ENCODE measurements at places on chromosomes 1 and 21.

DNA sequence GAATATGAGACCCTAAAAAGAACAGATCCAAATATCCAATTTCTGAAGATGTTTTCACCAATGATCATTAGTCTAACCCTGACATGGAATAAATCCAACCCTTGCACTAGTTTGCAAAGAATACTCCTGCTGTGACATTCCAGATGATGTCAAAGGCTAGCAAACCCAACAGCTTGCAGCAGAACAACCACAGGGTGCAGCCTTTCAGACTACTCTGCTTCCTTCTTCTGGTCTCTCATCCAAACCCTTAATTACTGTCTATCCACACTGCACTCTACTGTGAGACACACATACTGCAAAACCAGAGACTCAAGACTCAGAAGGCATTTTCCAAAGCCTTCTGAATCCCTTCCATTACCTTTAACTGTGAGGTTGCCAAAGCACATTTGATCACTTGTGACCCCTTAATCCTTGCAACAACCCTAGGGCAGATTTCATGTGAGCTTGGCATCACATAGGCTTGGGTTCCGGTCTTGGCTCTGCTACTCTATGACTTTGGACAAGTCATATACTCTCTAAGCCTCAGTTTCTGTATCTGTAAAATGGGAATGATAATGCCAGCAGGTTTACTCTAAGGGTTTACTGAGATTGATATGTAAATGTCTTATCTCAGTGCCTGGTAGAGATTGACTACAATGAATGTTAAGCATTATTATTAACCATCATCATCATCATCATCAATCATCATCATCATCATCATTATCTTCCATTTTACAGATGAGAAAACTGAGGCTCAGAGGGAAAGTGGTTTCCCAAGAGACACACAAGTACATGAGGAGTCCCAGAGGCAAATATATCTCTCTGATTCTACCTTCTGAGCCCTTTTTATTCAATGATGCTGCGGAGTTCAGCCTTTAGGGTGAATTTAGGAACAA lies 94.5 kb downstream of the SYF2 start:
- DNase-seq: no peak

DNA sequence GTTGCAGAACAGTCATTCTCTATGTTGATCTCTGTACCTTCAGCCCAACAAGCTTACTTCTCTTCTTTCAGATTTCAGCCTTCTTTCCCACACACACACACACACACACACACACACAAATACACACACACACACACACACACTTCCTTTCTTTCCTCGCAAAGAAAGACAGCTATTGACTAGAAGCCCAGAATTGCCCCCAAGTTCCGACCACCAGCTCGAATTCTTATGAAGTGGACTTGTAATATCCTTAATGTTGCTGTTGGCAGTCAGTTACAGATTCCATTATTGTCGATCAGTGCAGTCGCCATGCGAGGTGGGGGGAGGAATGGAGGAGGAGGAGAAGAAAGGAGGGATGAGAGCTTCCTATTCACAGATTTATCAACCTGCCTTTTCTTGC lies 125.5 kb downstream of the CLEC20A start:
- no peak for DNase-seq

GRCh38 chr21:38486221-38486620 lies 12.1 kb downstream of the ERG start:
- DNase-seq: no peak

DNA sequence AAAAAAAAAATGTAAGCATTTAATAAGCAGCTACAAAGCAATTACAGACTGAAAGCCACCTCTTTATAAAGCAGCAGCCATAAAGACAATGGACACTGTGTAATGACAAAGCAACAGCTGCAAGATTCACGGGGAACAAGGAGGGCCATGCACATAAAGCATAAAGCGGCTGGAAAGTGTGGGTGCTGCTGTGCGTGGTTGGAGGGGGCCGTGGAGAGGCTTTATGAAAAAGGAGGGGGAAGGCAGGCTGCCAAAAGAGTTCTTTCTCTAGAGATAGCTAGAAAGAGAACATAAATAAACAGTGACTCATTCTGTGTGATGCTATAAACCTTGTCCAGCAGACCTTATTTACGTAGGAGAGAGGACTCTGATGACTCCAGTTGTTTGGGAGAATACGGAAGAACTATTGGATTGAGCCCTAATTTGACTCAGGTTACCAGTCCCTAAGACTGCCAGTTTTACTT lies 49.3 kb downstream of the ADAMTS1 start:
- DNase-seq: no peak

DNA sequence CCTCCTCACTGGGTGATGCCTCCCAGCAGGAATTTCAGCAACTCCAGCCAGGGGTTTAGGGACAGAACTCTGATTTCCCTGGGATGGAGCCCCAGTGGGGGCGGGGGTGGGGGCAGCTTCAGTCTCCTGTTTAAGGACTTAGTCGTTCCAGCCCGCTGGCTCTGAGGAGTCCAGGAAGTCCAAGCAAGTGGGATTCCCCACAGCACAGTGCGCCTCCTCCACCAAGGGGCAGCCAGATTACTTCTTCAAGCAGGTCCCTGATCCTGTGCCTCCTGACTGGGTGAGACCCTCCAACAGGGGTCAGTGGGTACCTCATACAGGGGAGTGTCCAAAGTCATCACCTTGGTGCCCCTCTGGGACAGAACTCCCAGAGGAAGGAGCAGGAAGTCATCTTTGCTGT lies 1438.4 kb upstream of the B3GALT2 start:
- no peak for DNase-seq
